ENCODE measurements at places on chromosomes 2 and 18.

GRCh38 chr2:97998431-97999005 lies 2.8 kb upstream of the TMEM131 start:
- no peak for DNase-seq

- DNase-seq = no peak
Measured at GRCh38 chr2:128798502-128799283, 480.0 kb upstream of the HS6ST1 start.

DNA sequence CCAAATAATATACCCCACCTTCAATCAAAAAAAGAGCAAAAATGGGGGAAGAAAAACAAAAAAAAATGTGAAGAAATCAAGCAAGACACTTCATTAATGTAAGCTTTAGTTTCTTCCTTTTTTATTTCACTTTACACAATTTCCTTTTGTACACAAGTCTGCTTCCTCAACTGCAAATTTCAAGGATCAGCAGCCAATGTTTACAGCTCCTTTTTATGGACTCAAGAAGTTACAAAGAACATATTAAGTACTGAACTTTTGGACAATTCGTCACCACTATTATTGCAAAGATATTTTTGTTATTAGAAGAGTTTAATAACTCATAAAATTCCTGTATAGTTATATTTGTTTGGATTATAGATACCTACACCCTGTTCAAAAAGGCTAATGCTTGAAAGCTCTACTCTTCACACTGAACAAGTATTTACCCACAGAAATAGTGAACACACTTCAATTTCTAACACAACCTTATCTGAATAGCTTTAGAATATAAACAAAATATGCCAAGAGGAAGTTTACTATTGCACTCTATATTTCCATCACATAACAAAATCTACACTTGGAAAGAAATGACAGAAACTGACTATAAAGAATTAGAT lies 658.7 kb upstream of the CNTNAP5 start:
- no peak for DNase-seq

DNA sequence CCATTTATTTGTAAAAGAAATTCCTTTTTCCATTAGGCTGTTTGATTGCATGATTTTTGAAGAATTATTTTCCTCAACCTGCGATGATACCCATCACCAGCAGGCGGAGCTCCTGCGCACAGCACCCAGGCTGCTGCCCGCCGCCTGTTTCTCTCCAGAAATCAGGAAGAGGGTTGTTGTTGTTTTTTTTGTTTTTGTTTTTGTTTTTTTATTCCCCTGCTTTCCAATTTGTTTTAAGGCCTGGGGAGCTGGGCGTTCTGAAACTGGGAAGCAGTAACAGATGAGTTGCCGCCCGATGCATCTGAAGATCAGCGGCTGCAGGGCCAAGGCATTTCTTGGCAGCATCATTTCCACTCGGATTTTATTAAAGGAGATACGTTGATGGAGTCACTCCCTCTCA lies 132.1 kb downstream of the MBP start:
- peak; percentile 25 for DNase-seq

DNA sequence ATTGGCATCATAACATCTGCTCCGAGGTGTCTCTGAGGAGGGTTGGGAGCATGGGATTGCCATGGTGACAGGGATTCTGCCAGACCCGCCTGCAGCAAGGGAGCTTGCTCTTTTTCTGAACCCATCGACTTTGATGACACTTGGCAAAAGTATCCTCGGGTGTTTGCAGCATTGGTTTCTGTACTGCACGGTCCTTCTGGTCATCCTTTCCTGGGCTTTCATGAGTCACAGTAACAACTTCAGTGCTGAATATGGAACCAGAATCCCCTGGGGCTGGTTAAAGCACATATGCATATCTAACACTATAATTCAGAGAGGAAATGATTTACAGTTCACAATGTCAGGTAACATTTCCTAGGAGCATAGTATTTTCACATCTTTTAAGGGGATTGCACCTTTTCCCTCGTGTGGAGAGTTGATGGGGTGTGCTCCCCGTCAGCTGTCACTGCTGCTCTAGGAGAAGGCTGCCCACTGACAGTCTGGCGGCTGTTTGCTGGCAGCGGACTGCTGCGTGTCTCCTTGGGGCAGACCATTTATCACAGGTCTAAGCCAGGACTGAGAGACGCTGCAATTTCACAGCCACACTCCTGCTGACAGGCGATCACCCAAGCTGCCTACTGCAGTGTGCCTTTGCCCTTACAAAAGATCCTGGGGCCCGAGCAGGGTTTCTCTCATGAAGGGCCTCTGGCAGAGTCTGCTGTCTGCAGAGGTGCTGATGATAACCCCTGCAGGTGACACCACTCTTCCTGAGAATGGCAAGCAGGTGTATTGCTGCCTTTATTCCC lies 425.3 kb downstream of the THSD7B start:
- DNase-seq = no peak

GRCh38 chr2:230980468-230980867 lies 15.5 kb upstream of the SPATA3 start:
- DNase-seq = no peak

GRCh38 chr2:195470622-195471021 lies 186.4 kb upstream of the SLC39A10 start:
- no peak for DNase-seq

GRCh38 chr18:6737833-6738232 lies 8.3 kb downstream of the ARHGAP28 start:
- no peak for DNase-seq

GRCh38 chr2:47288864-47289263 lies 114.1 kb upstream of the MSH2 start:
- DNase-seq = no peak

DNA sequence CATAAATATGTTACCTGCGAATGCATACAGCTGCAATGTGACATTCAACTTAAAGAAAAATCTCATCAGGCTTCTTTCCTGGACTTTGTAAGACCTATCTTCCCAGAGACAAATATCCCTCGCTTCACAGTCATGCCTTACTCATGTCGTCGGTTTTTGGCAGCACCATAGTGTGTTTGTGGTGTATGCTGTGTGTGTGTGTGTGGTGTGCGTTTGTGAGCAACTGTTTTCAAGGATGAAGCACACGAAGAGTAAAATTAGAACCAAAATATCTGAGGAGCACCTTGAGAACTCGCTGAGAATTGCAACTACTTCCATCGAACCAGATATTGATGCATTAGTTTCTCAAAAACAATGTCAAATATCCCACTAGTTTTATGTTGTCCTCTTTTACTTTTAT lies 56.9 kb downstream of the ASB1 start:
- DNase-seq = no peak

GRCh38 chr2:54952978-54953456 lies 97.2 kb downstream of the RTN4 start:
- no peak for DNase-seq

DNA sequence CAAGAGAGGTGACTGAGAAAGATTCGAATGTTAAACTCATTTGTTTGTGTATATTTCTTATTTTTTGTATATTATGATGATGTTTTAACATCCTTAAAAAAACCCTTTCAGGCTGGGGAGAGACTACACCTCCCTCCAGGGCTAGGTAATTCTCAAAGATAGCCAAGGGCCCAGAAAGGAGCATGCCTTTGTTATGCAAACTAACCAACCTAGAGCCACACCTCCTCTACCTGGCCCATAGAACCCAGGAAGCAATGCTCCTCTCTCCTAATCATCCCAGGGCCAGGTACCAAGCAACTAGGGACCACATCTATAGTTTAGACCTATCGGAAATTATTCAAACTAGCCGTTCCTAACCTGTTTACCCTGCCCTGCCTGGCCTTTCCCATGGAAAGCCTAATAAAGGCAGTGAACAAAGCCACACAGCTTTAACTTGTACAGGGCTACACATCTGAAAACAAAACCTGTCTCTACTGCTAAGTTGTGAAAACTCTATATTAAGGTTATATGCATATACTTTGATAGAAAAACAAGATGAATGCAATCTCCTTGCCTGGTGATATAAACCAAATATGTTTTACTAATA lies 79.7 kb downstream of the COLEC12 start:
- DNase-seq = no peak
